ENCODE measurements at places on chromosomes 4 and X. TPM values are rescaled to one million over a fixed set of nuclear protein-coding genes. Genes with fewer than 3 reads are reported as not detected.

DNA sequence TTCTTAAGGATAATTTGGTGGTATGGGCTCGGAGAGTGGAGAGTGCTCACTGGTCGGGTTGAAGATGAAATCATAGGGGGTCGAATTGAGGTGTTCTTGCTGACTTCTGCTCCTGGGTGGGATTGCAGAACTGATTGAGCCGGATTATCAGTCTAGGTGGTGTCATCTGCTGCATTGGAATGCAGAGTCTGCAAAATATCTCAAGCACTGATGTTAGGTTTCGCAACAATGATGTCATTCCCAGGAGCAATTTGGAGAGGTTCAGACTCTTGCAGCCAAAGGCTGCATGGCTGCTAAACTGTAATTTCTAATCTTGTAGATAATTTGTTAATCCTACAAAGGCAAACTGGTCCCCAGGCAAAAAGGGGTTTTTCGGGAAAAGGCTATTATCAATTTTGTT, 67.7 kb downstream of the RHOH start:
- H3K36me3 ChIP-seq = no peaks in the 10 kb centered on the region
- no peaks in the 10 kb centered on the region for H3K4me1 ChIP-seq
- H3K27ac ChIP-seq = no peak overlapping the region
- H3K27me3 ChIP-seq = no peaks in the 10 kb centered on the region
- no peak overlapping the region for H3K4me3 ChIP-seq

DNA sequence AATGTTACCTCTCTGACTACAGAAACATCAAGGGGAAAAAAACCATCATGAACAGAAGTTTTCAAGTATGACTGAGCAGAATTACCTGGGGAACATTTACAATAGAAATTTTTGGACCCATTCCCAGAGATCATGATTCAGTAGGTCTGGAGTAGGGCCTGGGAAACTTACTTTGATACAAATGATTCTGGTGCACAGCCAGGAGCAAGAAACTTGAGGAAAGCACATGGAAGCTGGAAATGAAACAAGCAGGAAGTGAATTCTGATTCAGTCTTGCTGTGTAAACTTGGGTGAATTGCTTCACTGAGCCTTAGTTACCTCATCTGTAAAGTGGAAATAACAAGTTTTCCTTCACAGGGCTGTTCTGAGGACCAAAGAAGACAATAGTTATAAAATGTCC, 192.5 kb upstream of the TAPT1 start:
- no peaks in the 10 kb centered on the region for H3K4me1 ChIP-seq
- peaks cover 19% of the 10 kb centered on the region for H3K27me3 ChIP-seq
- no peak for DNase-seq
- no peak overlapping the region for H3K4me3 ChIP-seq
- H3K36me3 ChIP-seq = no peaks in the 10 kb centered on the region

DNA sequence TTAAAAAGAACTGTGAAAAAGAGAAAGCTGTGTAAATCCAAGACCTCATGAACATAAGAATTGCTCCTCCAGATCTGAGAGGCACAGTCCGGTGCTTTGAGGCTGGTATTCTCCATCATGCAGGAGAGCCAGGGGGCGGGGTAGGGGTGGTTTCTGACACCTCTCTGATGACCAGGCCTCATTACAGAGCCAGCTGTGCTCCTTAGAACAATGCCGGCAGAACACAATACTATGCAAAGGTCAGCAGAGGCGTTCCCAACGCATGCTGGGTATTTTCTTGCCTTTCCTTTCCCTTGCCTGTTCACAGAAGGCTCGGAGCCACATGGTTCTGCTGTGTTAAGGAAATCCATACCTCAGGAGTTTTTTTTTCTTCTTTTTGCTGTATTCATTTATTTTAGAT, 91.2 kb upstream of the SOD3 start:
- no peak for DNase-seq
- no peaks in the 10 kb centered on the region for H3K4me1 ChIP-seq
- H3K27me3 ChIP-seq = no peaks in the 10 kb centered on the region

- no peaks in the 10 kb centered on the region for H3K4me1 ChIP-seq
- no peaks in the 10 kb centered on the region for H3K27me3 ChIP-seq
- no peak overlapping the region for H3K27ac ChIP-seq
Observed at GRCh38 chr4:17939054-17939453, 82.5 kb downstream of the LCORL start.

- H3K4me1 ChIP-seq = no peaks in the 10 kb centered on the region
- H3K27me3 ChIP-seq = no peaks in the 10 kb centered on the region
Observed at GRCh38 chrX:47145395-47146120, 537 bp downstream of the RBM10 start.

- no peak for DNase-seq
- no peaks in the 10 kb centered on the region for H3K36me3 ChIP-seq
- H3K4me3 ChIP-seq = no peak overlapping the region
- no peak overlapping the region for H3K27ac ChIP-seq
Observed at GRCh38 chr4:154454710-154455109, 36.9 kb downstream of the DCHS2 start.

DNA sequence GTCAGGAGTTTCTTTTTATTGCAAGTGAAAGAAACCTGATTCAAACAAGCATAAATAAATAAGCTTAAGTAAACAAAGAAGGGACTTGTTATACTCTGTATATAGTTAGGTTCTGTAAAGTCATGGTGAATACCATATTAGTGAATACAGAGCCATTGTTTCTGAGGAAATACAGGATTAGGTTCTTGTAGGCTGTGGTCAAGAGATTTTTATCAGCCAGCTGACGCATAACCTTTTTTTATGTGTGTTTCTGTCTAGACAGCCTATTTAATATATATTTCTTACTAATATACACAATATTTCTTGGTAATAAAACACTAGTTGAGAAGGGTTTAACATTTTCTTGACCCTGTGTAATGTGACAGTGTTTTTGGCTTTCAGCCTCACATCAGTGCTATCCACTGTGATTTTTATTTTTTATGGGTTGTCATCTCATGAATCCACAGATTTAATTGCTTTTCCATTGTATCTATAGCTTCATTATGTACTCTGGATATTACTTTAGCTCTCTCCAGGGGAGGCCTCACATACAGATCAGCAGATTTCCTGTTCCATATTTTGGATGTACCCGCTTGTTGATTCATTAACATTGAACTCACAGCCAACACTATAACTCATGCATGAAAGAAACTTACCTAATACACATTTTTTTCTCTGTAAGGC, 8.0 kb downstream of the HERC3 start:
- H3K4me3 ChIP-seq = no peak overlapping the region
- no peaks in the 10 kb centered on the region for H3K27me3 ChIP-seq
- no peak overlapping the region for H3K27ac ChIP-seq
- no peak for DNase-seq
- H3K36me3 ChIP-seq = no peaks in the 10 kb centered on the region
- H3K4me1 ChIP-seq = no peaks in the 10 kb centered on the region

DNA sequence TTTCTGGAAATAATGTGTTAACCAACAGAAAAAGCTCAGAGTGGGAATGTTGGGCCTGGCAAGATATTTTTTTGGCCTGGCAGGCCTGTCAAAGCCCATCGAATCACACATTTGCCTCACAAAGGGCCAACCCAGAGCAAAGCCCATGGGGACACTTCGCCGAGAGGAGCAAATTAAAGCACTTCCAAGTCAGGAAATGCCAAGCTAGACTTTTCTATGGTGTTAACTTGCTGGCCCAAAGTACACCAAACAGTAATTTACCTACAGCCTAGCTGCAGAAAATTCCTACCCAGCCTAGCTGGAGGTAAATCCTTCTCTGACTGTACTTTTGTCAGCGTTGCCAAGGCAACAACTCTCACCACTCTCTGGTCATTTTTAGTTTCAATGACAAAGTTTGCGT, 288.6 kb upstream of the LDB2 start:
- no peak overlapping the region for H3K27ac ChIP-seq
- H3K27me3 ChIP-seq = no peaks in the 10 kb centered on the region
- H3K36me3 ChIP-seq = no peaks in the 10 kb centered on the region
- H3K4me3 ChIP-seq = no peak overlapping the region

GRCh38 chrX:150849486-150849885, 49.0 kb downstream of the CD99L2 start:
- H3K36me3 ChIP-seq = no peaks in the 10 kb centered on the region
- H3K27me3 ChIP-seq = no peaks in the 10 kb centered on the region
- H3K4me1 ChIP-seq = no peaks in the 10 kb centered on the region
- H3K27ac ChIP-seq = no peak overlapping the region
- DNase-seq = no peak
- H3K4me3 ChIP-seq = no peak overlapping the region

GRCh38 chrX:46597771-46598170, 24.2 kb downstream of the CHST7 start:
- H3K4me3 ChIP-seq = no peak overlapping the region
- no peak overlapping the region for H3K27ac ChIP-seq
- no peaks in the 10 kb centered on the region for H3K36me3 ChIP-seq
- no peaks in the 10 kb centered on the region for H3K27me3 ChIP-seq
- no peaks in the 10 kb centered on the region for H3K4me1 ChIP-seq
- no peak for DNase-seq

DNA sequence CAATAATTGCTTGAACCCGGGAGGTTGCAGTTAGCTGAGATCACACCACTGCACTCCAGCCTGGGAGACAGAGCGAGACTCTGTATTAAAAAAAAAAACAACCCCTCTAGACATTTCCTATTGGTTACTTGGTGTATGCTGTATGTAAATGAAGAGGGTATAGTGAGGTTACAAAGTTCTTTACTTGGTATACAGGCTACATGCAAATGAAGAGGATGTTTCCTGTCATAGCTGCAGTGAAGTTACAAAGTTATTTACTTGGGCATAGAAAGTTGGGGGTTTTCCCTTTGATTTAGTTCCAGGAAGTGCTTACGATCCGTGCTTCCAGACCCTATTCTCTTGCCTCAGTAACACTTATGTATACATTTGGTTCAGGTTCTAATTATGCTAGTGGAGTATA, 38.4 kb upstream of the CLNK start:
- H3K4me3 ChIP-seq = no peak overlapping the region
- no peaks in the 10 kb centered on the region for H3K36me3 ChIP-seq
- H3K27ac ChIP-seq = no peak overlapping the region
- H3K4me1 ChIP-seq = peaks cover 3% of the 10 kb centered on the region
- no peak for DNase-seq

GRCh38 chr4:151691639-151692442, 69.0 kb downstream of the GATB start:
- H3K27me3 ChIP-seq = no peaks in the 10 kb centered on the region
- no peak overlapping the region for H3K27ac ChIP-seq
- no peaks in the 10 kb centered on the region for H3K4me1 ChIP-seq
- H3K4me3 ChIP-seq = no peak overlapping the region
- DNase-seq = no peak
- H3K36me3 ChIP-seq = no peaks in the 10 kb centered on the region

DNA sequence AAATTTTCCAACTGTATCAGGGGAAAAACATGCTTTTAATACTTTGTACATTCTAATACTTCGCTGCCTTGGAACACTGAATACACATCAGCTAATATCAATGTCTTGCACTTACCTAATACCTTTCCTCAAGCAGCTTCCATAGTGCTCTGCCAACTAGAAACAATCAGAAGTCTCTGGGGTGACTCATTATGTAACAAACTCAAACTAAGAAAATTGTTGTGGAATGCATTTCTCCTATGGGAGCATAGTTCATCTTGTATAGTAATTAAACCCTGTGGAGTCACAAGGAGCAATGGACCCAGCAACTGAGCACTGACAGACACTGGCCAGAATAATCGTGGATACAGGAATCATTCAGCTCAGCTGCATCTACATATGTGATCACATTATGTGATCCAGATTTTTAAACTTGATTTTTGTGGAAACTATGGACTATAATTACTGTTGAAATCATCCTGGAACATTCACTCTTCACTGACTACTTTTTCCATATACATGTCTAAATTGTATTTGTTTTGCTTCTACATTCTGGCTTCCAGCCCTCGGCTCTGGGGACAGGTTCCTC, 496.9 kb downstream of the TMA16 start:
- H3K27me3 ChIP-seq = no peaks in the 10 kb centered on the region
- no peak overlapping the region for H3K27ac ChIP-seq
- no peak for DNase-seq
- H3K36me3 ChIP-seq = no peaks in the 10 kb centered on the region

GRCh38 chr4:102723511-102723910, 37.3 kb downstream of the MANBA start:
- H3K27me3 ChIP-seq = no peaks in the 10 kb centered on the region
- H3K27ac ChIP-seq = no peak overlapping the region
- H3K4me3 ChIP-seq = no peak overlapping the region

- H3K27me3 ChIP-seq = no peaks in the 10 kb centered on the region
- no peaks in the 10 kb centered on the region for H3K36me3 ChIP-seq
- DNase-seq = no peak
- H3K27ac ChIP-seq = no peak overlapping the region
Observed at GRCh38 chrX:105117621-105118020, 102.9 kb downstream of the TEX13A start.

- H3K27me3 ChIP-seq = no peaks in the 10 kb centered on the region
- H3K36me3 ChIP-seq = no peaks in the 10 kb centered on the region
- H3K4me1 ChIP-seq = no peaks in the 10 kb centered on the region
- H3K27ac ChIP-seq = no peak overlapping the region
Observed at GRCh38 chr4:84051089-84051488, 448.0 kb downstream of the NKX6-1 start.

Gene KLF8
- 1.2 TPM for total RNA-seq

Gene SH3TC1
- 12.5 TPM for total RNA-seq

Gene PPBP
- not detected for total RNA-seq

Gene RPS6KA6
- not detected for total RNA-seq

Gene UGT2B10
- 0.27 TPM for total RNA-seq

Gene TKTL2
- not detected for total RNA-seq

Gene HPGD
- total RNA-seq = 0.66 TPM

Gene PRDM8
- total RNA-seq = 1.4 TPM

Gene CLDN2
- total RNA-seq = 0.10 TPM
